ENCODE measurements at places on chromosomes 3 and 15. TPM values are rescaled to one million over a fixed set of nuclear protein-coding genes. Genes with fewer than 3 reads are reported as not detected.

Gene TRA2B
- total RNA-seq = 127 TPM

Gene BLM
- total RNA-seq = 0.51 TPM

- H3K36me3 ChIP-seq = no peaks in the 10 kb centered on the region
- H3K27ac ChIP-seq = no peak overlapping the region
- H3K4me1 ChIP-seq = no peaks in the 10 kb centered on the region
These were observed 8.6 kb upstream of the SLCO3A1 start for GRCh38 chr15:91844928-91845327.

- H3K36me3 ChIP-seq = no peaks in the 10 kb centered on the region
- no peaks in the 10 kb centered on the region for H3K27me3 ChIP-seq
- H3K4me1 ChIP-seq = no peaks in the 10 kb centered on the region
- no peak overlapping the region for H3K27ac ChIP-seq
- DNase-seq = no peak
- no peak overlapping the region for H3K4me3 ChIP-seq
These were observed 155.1 kb upstream of the SATB1 start for GRCh38 chr3:18580268-18580667.

- DNase-seq = no peak
- H3K27me3 ChIP-seq = no peaks in the 10 kb centered on the region
- H3K36me3 ChIP-seq = no peaks in the 10 kb centered on the region
- no peaks in the 10 kb centered on the region for H3K4me1 ChIP-seq
- no peak overlapping the region for H3K27ac ChIP-seq
These were observed 53.6 kb upstream of the TMCO5A start for GRCh38 chr15:37880835-37881153.

GRCh38 chr3:126512026-126512425 lies 5.5 kb downstream of the UROC1 start:
- H3K27ac ChIP-seq = no peak overlapping the region
- H3K27me3 ChIP-seq = no peaks in the 10 kb centered on the region
- H3K4me1 ChIP-seq = no peaks in the 10 kb centered on the region
- no peak overlapping the region for H3K4me3 ChIP-seq
- no peaks in the 10 kb centered on the region for H3K36me3 ChIP-seq
